ENCODE measurements at places on chromosomes 2 and 18.

DNA sequence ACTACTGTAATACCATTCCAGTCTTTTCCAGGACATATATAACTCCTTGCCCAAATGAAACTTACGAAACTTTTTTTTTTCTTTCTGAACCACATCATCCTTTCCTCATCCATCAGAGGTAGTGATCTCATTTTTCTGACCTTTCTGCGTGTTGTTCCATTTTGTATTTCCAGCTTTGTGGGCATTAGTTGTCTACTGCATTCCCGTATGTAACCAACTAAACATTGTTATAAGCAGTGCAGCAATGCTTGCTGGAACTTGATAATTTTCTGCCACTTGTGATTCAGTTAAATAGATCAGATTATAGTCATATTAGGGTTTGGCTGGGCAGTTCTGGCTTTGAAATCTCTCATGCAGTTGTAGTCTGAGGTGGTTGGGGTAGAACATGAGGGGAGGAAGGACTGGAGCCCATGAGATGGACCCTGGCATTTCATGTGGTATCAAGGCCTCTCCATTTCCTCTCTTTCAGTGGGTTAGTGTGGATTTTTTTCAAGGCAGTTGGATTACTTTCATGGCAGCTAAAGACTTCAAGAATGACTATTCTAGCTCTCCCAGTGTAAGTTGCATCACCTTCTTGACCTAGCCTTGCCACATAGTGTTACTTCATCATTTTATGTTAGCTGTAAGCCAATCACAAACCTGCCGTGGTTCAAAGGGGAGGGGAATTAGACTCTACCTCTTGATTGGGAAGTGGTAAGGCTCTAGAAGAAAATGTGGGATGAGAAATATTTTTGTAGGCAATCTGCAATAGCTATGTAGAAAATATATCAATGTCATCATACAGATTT lies 80.5 kb downstream of the EHBP1 start:
- peak; percentile 62 for DNase-seq

DNA sequence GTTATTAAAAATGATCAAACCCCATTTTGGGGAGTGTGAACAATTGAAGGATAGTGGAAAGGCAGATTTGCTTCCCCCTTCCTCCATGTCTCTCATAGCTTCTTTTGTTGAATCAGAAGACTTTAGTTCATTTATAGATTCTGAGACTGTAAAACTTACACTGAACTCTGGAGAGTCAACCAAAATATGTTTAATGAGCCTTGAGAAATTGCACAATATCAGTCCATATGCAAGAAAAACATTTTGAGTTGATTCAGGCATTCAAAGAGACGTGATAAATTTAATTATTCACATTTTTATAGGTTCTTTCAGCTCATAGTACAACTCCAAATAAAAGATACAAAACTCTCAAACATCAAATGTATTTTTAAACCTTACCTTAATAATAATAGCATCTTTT lies 354.4 kb upstream of the SPRED2 start:
- no peak for DNase-seq

DNA sequence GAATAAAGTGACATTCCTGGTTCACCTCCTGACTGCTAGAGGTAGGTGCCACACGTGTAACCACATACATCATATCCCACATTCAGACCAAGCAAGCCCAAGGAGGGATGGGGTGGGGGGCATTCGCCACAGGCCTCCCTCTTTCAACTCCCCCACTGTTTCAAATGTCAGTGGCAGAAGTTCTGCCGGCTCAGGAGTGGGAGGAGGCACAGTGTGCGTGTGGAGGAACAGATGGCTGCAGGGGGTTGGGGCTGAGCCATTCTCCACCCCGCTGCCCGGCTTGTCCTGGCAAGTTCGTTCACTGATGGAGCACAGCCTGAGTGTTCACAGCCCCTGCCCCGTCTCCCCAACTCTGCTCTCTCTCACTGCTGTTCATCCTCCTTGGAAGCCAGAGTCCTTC lies 75.4 kb upstream of the TANC1 start:
- no peak for DNase-seq

GRCh38 chr18:12031846-12032245 lies 50.5 kb downstream of the IMPA2 start:
- peak; percentile 77 for DNase-seq

GRCh38 chr2:239249776-239250175 lies 151.0 kb downstream of the HDAC4 start:
- peak; percentile 82 for DNase-seq

DNA sequence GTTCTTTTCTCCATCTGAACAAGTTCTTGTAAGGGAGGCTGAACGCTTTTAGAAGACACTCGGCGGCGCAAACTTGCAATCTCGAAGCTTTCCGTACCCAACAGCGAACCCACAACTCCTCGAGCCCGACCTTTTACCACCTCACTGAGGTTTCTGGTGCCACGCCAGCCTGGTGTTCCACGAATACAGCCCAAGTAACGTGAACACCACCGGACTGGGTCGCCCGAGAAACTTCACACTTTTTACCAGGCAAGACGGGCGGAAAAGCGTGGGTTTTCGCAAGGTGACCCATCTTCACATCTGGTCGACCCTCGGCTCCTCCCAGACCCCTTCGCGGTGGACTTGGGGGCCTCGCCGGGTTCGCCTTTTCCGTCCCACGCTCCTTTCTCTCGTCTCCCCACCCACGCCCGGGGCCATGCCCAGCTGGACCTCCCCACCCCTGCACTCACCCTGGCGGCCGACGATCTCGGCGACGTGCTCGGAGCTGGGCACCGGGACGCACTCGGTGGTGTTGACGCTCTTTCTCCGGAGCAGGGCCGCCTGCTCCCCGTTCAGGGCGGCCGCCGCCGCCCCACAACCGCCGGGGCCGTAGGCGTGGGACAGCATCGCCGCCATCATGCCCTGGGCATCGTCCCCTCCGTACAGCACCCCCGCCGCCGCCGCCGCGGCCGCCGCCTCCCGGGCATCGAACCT lies 1.2 kb downstream of the MEX3C start:
- peak; percentile 27 for DNase-seq

- no peak for DNase-seq
Measured at GRCh38 chr2:238255151-238255551, 15.3 kb upstream of the HES6 start.

- no peak for DNase-seq
Measured at GRCh38 chr2:63044362-63045327, 6.0 kb upstream of the OTX1 start.

DNA sequence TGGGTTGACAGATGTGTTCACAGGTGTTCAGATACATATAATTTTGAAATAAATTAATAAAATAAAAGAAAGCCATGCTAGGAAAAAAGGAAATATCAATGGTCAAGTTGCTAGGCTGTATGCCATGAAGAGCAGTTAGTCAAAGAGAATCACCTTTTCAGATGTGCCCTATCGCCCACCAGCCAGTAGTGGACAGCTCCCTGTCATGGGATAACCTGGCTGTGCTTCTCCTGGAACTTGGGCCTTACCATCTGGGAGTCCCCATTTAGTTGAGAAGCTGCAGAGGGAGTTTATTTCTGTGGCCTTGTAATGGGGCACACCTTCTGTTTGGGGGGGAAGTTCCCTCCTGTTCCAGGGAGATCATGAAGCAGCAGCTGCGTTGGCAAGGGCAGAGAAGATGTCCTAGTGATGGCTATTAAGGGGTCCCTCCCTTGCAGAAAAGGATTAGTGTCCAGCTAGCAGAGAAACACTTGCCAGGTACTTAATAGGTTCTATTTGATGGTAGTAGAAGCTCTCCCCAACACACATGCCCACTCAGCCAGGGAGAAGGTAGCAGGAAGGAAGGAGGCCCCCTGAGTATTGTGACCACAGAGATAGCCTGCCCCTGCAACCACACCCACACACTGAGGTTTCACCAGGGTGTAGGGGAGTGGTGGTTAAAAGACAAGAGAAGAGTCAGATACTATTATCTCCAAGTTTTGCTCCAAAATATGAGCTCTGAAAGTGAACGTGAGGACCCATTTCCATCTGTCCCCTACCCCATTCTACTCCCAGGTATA lies 117.7 kb downstream of the B3GNT2 start:
- DNase-seq = no peak

- DNase-seq = peak; percentile 83
Measured at GRCh38 chr18:74196220-74197119, 48.1 kb downstream of the TIMM21 start.

DNA sequence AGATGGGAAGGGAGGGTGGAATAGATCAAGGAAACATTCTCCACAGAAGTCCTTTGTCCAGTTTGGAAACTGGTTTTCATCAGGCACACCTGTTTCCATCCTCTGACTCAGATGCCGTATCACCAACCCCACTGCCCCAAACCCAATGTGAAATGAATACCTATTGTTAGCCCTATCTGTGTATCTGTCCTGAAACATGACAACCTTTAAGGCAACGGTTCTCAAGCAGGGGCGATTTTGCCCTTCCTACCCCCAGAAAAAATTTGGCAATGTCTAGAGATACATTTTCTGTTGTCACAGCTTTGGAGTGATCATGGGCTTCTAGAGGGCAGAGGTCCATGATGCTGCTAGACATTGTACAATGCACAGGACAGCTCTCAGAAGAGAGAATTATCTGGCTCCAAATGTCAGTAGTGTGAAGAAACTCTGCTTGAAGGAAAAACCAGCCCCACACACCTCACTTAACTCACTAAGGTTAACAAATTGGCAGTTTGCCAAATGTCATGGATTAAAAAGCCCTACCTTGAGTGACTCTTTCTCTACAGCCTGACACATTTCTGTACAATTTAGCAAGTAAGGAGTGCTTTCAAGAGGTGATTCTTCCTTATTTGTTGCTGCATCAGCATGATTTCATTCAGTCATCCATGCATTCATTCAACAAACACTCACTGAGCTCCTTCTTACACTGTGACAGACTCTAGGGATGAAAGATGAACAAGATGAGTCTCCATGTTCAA lies 3.4 kb downstream of the SCTR start:
- no peak for DNase-seq

GRCh38 chr2:131517106-131517831 lies 10.4 kb upstream of the CCDC74A start:
- no peak for DNase-seq

- no peak for DNase-seq
Measured at GRCh38 chr2:5020116-5020875, 671.9 kb upstream of the SOX11 start.

- DNase-seq = no peak
Measured at GRCh38 chr2:189514104-189514503, 66.5 kb downstream of the SLC40A1 start.

Measured in cardiac fibroblast (primary cell).